Mesothelial cell of epicardium (in vitro differentiated cells): ENCODE measurements at places on chromosomes 5 and 9. TPM values are rescaled to one million over a fixed set of nuclear protein-coding genes. Genes with fewer than 3 reads are reported as not detected.
A peak's percentile ranks its signal among the peaks of the same experiment; 100 is the strongest.

GRCh38 chr5:101534491-101535110 is 631.5 kb upstream of the ST8SIA4 start:
- no peaks in the 10 kb centered on the region for H3K36me3 ChIP-seq
- no peak overlapping the region for H3K4me3 ChIP-seq
- H3K27me3 ChIP-seq: no peaks in the 10 kb centered on the region
- DNase-seq: no peak

- peak overlapping the region; percentile 89 for H3K27ac ChIP-seq
- peaks cover 7% of the 10 kb centered on the region for H3K36me3 ChIP-seq
- no peaks in the 10 kb centered on the region for H3K27me3 ChIP-seq
- no peak for DNase-seq
- peaks cover 64% of the 10 kb centered on the region for H3K4me1 ChIP-seq
Observed at GRCh38 chr5:36661456-36662220, 55.2 kb downstream of the SLC1A3 start.

- H3K36me3 ChIP-seq: peaks cover 6% of the 10 kb centered on the region
- DNase-seq: no peak
- no peak overlapping the region for H3K27ac ChIP-seq
- no peak overlapping the region for H3K4me3 ChIP-seq
Observed at GRCh38 chr5:175027390-175027789, 303.0 kb downstream of the MSX2 start.

- H3K36me3 ChIP-seq: peaks cover 62% of the 10 kb centered on the region
- no peaks in the 10 kb centered on the region for H3K27me3 ChIP-seq
- H3K4me1 ChIP-seq: peaks cover 4% of the 10 kb centered on the region
- no peak overlapping the region for H3K4me3 ChIP-seq
- DNase-seq: no peak
- H3K27ac ChIP-seq: no peak overlapping the region
Observed at GRCh38 chr9:134037641-134038040, 12.4 kb downstream of the BRD3OS start.

GRCh38 chr5:69444127-69444754 is 29.3 kb downstream of the MARVELD2 start:
- no peak overlapping the region for H3K27ac ChIP-seq
- no peak overlapping the region for H3K4me3 ChIP-seq
- DNase-seq: no peak

DNA sequence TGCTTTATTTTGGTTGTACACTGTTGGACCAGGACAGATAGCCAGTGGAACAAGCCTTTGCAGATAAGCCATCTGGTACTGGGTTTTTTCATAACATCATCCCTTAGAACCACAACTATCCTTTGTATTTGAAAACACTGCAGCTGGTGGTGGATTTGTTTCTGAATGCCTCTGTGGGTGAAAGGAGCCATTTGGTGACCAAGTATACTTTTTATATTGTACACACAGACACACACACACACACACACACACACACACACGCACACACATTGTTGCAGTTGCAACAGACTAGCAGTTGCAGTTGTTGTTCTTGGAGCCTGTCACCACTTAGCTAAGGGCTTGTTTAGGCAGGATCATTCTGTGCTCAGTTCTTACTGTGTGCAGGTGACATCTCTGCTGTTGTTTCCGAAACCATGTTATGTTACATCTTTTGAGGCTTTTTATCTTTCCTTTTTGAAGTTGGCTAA is 22.9 kb upstream of the CAVIN4 start:
- H3K4me1 ChIP-seq: no peaks in the 10 kb centered on the region
- DNase-seq: no peak
- no peak overlapping the region for H3K27ac ChIP-seq
- H3K4me3 ChIP-seq: no peak overlapping the region
- peaks cover 23% of the 10 kb centered on the region for H3K36me3 ChIP-seq

DNA sequence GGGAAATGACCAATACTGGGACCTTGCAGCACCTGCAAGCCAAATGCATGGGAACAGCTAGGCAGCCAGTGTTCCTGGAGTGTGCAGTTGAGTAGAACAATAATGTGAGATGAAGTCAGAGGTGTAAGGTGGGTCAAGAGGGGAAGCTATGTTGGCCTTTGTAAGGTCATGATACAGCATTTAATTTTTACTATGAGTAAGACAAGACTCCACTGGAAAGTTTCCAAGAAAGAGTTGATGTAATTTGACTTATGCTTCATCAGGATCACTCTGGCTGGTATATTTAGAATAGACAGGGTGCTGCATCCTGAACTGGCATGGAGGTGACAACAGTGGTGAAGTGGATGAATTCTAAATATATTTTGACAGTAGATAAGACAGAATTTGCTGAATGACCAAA is 744.8 kb downstream of the KCTD16 start:
- no peaks in the 10 kb centered on the region for H3K36me3 ChIP-seq
- H3K4me3 ChIP-seq: no peak overlapping the region
- no peak for DNase-seq

- no peaks in the 10 kb centered on the region for H3K27me3 ChIP-seq
- no peak overlapping the region for H3K27ac ChIP-seq
- H3K4me3 ChIP-seq: no peak overlapping the region
- peaks cover 9% of the 10 kb centered on the region for H3K4me1 ChIP-seq
Observed at GRCh38 chr9:112115970-112116753, 58.9 kb downstream of the SUSD1 start.

- H3K36me3 ChIP-seq: peaks cover 2% of the 10 kb centered on the region
- H3K4me1 ChIP-seq: no peaks in the 10 kb centered on the region
- no peak overlapping the region for H3K4me3 ChIP-seq
Observed at GRCh38 chr9:78486661-78487060, 189.7 kb downstream of the PSAT1 start.

GRCh38 chr5:160360310-160360709 is 10.1 kb downstream of the C1QTNF2 start:
- no peak overlapping the region for H3K4me3 ChIP-seq
- no peaks in the 10 kb centered on the region for H3K27me3 ChIP-seq
- H3K36me3 ChIP-seq: no peaks in the 10 kb centered on the region
- no peak overlapping the region for H3K27ac ChIP-seq
- peaks cover 26% of the 10 kb centered on the region for H3K4me1 ChIP-seq

- peak overlapping the region; percentile 41 for H3K27ac ChIP-seq
- H3K4me3 ChIP-seq: no peak overlapping the region
- no peak for DNase-seq
- H3K27me3 ChIP-seq: no peaks in the 10 kb centered on the region
- H3K4me1 ChIP-seq: peaks cover 25% of the 10 kb centered on the region
Observed at GRCh38 chr9:426264-426663, 211.6 kb downstream of the DOCK8 start.

- H3K4me1 ChIP-seq: peaks cover 30% of the 10 kb centered on the region
- DNase-seq: no peak
- peak overlapping the region; percentile 23 for H3K27ac ChIP-seq
- no peaks in the 10 kb centered on the region for H3K36me3 ChIP-seq
- no peak overlapping the region for H3K4me3 ChIP-seq
Observed at GRCh38 chr5:116375926-116376325, 198.7 kb downstream of the SEMA6A start.

MSX2 gene
- total RNA-seq: 83.9 to 86.9 TPM (median 85.2 TPM) in 3 replicates

CSF2 gene
- total RNA-seq: not detected in 3 replicates

NUTM2F gene
- total RNA-seq: 0.27 to 0.38 TPM (median 0.31 TPM) in 3 replicates

SERINC5 gene
- total RNA-seq: 87.6 to 91.0 TPM (median 89.5 TPM) in 3 replicates

CDH12 gene
- total RNA-seq: 1.6 to 1.7 TPM (median 1.6 TPM) in 3 replicates
